Chondrocyte (in vitro differentiated cells): ENCODE measurements at places on chromosomes 2 and 18. TPM values are rescaled to one million over a fixed set of nuclear protein-coding genes. Genes with fewer than 3 reads are reported as not detected.

Gene ABCA12
- total RNA-seq: 0.27 to 0.44 TPM (median 0.40 TPM) in 3 replicates

DNA sequence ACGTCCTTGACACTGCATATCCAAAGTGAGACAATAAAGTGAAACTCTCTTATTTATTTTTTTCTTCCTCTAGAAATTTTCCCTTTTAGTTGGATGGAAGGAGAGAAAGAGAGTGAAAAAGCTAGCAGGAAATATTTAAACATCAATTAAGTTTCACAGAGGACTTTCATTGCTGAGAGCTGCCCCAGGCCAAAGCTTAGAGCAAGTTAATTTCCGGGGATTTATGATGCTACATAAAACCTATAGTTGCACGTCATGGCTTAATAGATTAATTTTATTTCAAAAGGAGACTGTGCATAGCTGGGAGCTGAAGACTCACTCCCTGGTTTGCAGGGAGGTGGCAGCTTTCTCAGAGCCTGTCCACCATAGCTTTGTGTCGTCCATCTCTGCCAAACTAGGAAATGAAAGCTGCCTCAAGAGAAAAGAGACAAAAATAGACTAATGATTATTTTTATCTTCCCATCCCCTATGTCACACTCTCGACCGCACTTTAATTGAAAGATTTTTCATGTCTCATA lies 323.3 kb upstream of the RAB6C start:
- H3K36me3 ChIP-seq: no peaks in the 10 kb centered on the region
- H3K27ac ChIP-seq: no peak overlapping the region
- no peak for DNase-seq

- no peaks in the 10 kb centered on the region for H3K36me3 ChIP-seq
- no peak overlapping the region for H3K27ac ChIP-seq
- peaks cover 3% of the 10 kb centered on the region for H3K27me3 ChIP-seq
- H3K4me3 ChIP-seq: no peak overlapping the region
- no peak for DNase-seq
Measured at GRCh38 chr2:235087832-235088495, 136.1 kb downstream of the SH3BP4 start.

DNA sequence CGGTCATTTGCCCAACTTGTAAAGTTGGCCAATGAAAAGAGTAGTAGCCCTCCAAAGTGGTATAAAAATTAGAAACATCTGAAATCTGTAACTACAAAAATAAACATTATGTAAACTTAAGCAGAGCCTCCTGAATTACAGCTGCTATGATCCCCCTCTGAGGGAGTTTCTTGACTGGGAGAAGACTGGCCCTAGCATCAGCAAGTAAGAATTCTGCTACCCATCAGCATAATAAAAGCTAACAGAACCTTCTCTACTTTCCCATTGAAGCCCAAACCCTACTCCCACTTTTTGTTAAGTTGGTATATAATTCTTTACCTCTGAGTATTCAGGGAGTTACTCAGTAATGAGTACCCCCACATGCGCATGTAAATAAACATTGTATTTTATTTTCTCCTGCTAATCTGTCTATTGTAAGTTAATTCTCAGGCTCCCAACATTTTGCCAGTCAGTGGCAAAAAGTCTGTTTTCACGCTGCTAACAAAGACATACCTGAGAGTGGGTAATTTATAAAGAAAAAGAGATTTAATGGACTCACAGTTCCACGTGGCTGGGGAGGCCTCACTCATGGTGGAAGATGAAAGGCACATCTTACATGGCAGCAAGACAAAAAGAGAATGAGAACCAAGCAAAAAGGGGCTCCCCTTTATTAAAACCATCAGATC lies 71.3 kb downstream of the MYL12B start:
- H3K36me3 ChIP-seq: no peaks in the 10 kb centered on the region
- H3K27ac ChIP-seq: no peak overlapping the region
- no peak overlapping the region for H3K4me3 ChIP-seq
- peaks cover 2% of the 10 kb centered on the region for H3K4me1 ChIP-seq

- H3K27ac ChIP-seq: no peak overlapping the region
- H3K36me3 ChIP-seq: no peaks in the 10 kb centered on the region
- H3K4me1 ChIP-seq: no peaks in the 10 kb centered on the region
- H3K4me3 ChIP-seq: no peak overlapping the region
Measured at GRCh38 chr2:176466918-176467452, 197.7 kb downstream of the MTX2 start.

GRCh38 chr2:85213404-85213803 lies 80.2 kb downstream of the TCF7L1 start:
- no peaks in the 10 kb centered on the region for H3K36me3 ChIP-seq
- H3K27ac ChIP-seq: peak overlapping the region; percentile 67
- no peaks in the 10 kb centered on the region for H3K27me3 ChIP-seq
- H3K4me3 ChIP-seq: no peak overlapping the region

DNA sequence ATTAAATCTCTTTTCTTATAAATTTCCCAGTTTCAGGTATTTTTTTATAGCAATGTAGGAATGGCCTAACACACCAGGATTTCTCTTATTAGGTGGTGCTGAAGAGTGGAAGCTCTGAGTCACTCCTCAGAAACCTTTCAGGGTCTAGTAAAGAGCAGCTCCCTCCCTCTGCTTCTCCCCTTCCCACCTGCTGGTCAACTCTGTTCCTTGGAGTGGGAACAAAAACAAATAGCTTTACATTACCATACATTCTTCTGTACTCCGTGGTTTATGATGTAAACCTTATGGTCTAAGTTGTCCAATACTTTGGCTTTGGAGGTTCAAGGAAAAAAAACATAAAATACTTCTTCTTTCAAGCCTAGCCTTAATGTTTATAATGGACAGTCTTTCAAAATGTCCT lies 2.7 kb upstream of the IL1R1 start:
- peak overlapping the region; percentile 25 for H3K27ac ChIP-seq
- H3K27me3 ChIP-seq: no peaks in the 10 kb centered on the region
- no peaks in the 10 kb centered on the region for H3K36me3 ChIP-seq
- no peak for DNase-seq

Gene TMSB10
- total RNA-seq: 1,771 to 2,562 TPM (median 2,521 TPM) in 3 replicates

DNA sequence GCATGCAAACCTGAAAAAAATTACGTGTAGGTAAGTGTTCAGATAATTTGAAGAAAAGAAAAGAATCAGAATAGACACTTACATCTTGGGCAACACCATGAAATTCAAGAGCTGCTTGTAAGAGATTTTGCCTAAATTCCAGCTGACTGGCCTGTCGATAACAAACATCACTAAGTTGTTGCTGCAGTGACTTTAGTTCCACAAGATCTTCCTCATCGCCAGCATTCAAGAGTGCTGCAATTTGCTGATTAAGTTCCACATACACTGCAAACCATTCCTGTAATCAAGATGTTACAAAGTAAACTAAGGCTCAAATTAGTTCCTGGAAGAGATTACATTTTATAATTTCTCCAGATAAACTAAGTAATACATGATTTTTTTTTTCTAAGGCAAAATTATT lies 74.3 kb upstream of the CCDC141 start:
- H3K36me3 ChIP-seq: peaks cover 18% of the 10 kb centered on the region
- no peak overlapping the region for H3K4me3 ChIP-seq
- no peaks in the 10 kb centered on the region for H3K27me3 ChIP-seq
- H3K27ac ChIP-seq: no peak overlapping the region
- H3K4me1 ChIP-seq: no peaks in the 10 kb centered on the region

Gene NEURL3
- not detected in 3 replicates for total RNA-seq

GRCh38 chr18:8406186-8406867 lies 202.9 kb upstream of the RAB12 start:
- H3K4me1 ChIP-seq: no peaks in the 10 kb centered on the region
- no peak overlapping the region for H3K4me3 ChIP-seq
- H3K36me3 ChIP-seq: peaks cover 45% of the 10 kb centered on the region
- H3K27ac ChIP-seq: no peak overlapping the region

- H3K4me1 ChIP-seq: no peaks in the 10 kb centered on the region
- no peak overlapping the region for H3K4me3 ChIP-seq
- H3K27me3 ChIP-seq: peaks cover 13% of the 10 kb centered on the region
Measured at GRCh38 chr2:238582159-238582558, 155.4 kb downstream of the ASB1 start.

Gene TNFAIP6
- total RNA-seq: 4.1 to 7.4 TPM (median 4.2 TPM) in 3 replicates

GRCh38 chr18:56902653-56903052 lies 244.2 kb upstream of the BOD1L2 start:
- peaks cover 1% of the 10 kb centered on the region for H3K36me3 ChIP-seq
- H3K4me1 ChIP-seq: peaks cover 9% of the 10 kb centered on the region
- no peak for DNase-seq
- no peaks in the 10 kb centered on the region for H3K27me3 ChIP-seq

- DNase-seq: no peak
- H3K36me3 ChIP-seq: peaks cover 2% of the 10 kb centered on the region
- no peak overlapping the region for H3K4me3 ChIP-seq
- H3K27ac ChIP-seq: no peak overlapping the region
Measured at GRCh38 chr2:53572696-53573095, 194.9 kb upstream of the CHAC2 start.

GRCh38 chr2:129708221-129708967 lies 271.1 kb upstream of the RAB6C start:
- no peak overlapping the region for H3K27ac ChIP-seq
- no peaks in the 10 kb centered on the region for H3K4me1 ChIP-seq
- no peak for DNase-seq
- H3K4me3 ChIP-seq: no peak overlapping the region
- H3K36me3 ChIP-seq: no peaks in the 10 kb centered on the region
- H3K27me3 ChIP-seq: peaks cover 2% of the 10 kb centered on the region

- H3K4me3 ChIP-seq: no peak overlapping the region
- no peaks in the 10 kb centered on the region for H3K36me3 ChIP-seq
- H3K27ac ChIP-seq: no peak overlapping the region
- no peak for DNase-seq
- no peaks in the 10 kb centered on the region for H3K4me1 ChIP-seq
- H3K27me3 ChIP-seq: no peaks in the 10 kb centered on the region
Measured at GRCh38 chr2:26412091-26412673, 10.5 kb downstream of the DRC1 start.

GRCh38 chr18:13425357-13426091 lies 207.0 kb downstream of the LDLRAD4 start:
- no peak overlapping the region for H3K4me3 ChIP-seq
- DNase-seq: no peak
- H3K27me3 ChIP-seq: no peaks in the 10 kb centered on the region
- H3K4me1 ChIP-seq: peaks cover 64% of the 10 kb centered on the region

Gene SIX3
- not detected in 3 replicates for total RNA-seq

DNA sequence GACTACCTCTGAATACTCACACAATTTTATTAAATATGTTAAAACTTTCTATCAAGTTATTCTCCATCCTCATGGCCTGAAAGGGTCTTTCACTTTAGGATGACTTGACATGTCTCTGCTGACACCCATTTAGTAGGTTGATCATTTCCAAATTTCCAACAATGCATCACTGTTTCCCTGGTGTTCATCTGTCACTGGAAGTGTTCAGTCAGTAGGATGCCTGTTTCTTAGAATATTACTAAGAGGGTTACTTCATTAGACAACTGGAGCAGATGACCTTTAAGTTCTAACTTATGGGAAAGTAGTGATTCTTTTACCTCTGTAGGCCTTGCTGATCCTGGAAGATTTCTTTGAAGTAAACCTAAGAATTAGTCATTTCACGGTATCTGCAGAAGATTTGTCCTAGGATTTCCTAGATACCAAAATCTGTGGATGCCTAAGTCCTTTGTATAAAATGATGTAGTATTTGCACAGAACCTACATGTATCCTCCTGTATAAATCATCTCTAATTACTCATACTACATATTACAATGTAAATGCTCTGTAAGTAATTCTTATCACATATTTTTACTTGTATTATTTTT lies 77.7 kb downstream of the MAP3K20 start:
- H3K4me1 ChIP-seq: peaks cover 33% of the 10 kb centered on the region
- DNase-seq: no peak
- H3K4me3 ChIP-seq: no peak overlapping the region

Gene MDH1B
- total RNA-seq: 0.82 to 1.5 TPM (median 0.90 TPM) in 3 replicates

DNA sequence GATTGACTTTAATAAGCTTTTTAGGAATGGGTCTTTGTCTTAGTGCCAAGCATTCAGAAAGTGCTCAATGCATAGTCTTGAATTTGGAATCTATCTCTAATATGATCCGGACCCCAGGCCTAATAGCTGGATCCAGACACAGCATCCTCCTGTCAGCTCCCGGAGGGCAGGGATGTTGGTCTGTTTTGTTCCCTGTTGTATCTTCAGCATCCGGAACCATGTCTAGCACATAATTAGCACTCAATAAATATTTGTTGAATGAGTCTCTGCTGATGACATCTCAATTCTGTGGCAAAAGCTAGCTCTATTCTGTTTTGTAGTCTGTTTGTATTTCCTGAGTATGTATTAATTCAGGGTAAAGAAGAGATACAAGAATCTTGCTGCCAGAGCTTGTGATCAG lies 169.1 kb downstream of the DCDC2C start:
- H3K27ac ChIP-seq: no peak overlapping the region
- H3K27me3 ChIP-seq: peaks cover 5% of the 10 kb centered on the region
- DNase-seq: no peak
- no peaks in the 10 kb centered on the region for H3K36me3 ChIP-seq
- H3K4me1 ChIP-seq: no peaks in the 10 kb centered on the region

Gene UBE2F
- 59.1 to 62.6 TPM (median 61.8 TPM) in 3 replicates for total RNA-seq

DNA sequence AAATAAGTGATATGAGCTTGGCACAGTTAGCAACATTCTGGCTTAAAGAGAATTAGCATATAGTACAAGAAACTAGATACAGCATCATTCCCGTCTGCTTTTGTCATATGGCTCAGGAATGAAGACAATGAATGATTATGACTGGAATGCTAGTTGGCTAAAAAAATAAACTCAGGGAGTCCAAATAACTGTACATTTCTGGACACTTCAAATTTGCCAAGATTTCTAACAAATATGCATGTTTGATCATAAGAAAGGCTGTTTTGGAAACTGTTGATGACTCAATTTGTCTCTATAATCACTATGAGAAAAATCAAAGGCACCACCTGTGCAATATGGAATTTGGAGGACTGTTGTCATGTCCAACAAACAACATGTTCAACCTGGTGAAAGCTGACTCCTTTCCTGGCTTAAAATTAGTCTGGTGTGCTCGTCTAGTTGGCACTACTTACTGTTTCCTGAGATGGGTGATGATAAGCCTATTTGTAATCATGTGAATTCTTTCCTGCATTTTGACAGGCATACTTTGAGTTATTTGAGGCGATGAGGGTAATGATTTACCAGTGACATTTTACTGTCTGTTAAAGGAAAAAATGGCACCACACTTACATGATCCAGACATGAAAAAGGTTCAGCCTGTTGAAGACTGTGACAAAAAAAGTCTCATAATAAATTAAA lies 133.9 kb upstream of the CDH20 start:
- H3K27ac ChIP-seq: no peak overlapping the region
- H3K4me1 ChIP-seq: peaks cover 6% of the 10 kb centered on the region
- H3K36me3 ChIP-seq: no peaks in the 10 kb centered on the region
- no peak overlapping the region for H3K4me3 ChIP-seq
- DNase-seq: no peak
- H3K27me3 ChIP-seq: peaks cover 10% of the 10 kb centered on the region

Gene GRB14
- 1.1 to 2.4 TPM (median 1.2 TPM) in 3 replicates for total RNA-seq

DNA sequence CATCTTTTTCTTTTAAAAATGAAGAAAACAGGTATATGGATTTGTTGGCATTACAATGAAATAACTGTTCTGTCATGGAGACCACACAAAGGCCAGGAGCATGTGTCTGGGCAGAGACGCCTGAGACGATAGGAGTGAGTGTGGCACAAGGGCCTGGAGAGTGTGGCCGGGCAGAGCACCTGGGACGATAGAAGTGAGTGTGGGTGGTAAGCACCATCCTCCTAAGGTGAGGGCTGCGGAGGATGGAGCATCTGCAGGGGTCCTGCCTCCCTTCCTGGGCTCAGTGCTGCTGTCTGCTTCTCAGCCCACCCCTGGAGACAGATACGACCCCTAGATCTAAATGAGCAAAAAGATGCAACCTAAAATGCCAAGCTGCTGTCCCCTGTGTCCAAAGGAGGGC lies 184.9 kb downstream of the MYT1L start:
- H3K4me3 ChIP-seq: no peak overlapping the region
- no peaks in the 10 kb centered on the region for H3K36me3 ChIP-seq
- H3K27me3 ChIP-seq: peaks cover 35% of the 10 kb centered on the region
- no peak overlapping the region for H3K27ac ChIP-seq
- DNase-seq: no peak
